NCI-H2081 (cell line): ENCODE measurements at places on chromosomes 6 and 20.

- no peak for DNase-seq
These were observed 3.4 kb downstream of the AHCY start for GRCh38 chr20:34299556-34300255.

GRCh38 chr20:32623667-32624157 lies 38.6 kb upstream of the NOL4L start:
- DNase-seq = peak; percentile 29

- no peak for DNase-seq
These were observed 198.2 kb downstream of the WDR27 start for GRCh38 chr6:169503422-169504152.

DNA sequence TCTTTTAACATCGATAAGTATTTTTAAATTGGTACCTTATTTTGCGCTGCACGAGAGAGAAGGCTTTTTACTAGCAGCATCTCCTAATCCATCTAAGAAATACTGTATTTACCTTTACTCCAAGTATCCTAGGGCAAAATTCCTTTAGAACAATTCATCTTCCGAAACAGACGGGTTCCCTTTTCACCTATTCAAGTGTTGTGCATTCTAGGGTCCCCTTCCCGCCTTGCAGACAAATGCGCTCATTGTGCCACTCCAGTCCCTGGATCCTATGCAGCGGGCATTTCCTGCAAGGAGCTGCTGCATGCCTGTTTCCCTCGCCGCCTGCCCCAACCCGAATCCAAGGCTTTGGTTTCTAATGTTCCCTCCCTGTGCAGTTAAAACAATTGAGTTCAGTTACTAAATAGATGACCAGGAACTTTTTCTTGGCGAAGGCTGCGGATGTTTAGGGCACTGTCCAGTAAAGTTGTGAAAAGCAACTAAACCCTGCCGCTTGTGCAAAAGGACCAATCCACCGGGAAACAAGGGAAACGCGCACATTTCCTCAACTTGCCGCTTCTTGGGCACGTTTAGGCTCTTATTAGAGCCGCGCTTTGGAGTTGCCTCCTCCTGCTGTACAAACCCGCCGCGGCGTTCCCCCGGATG lies 556 bp upstream of the SCAF8 start:
- peak; percentile 34 for DNase-seq

DNA sequence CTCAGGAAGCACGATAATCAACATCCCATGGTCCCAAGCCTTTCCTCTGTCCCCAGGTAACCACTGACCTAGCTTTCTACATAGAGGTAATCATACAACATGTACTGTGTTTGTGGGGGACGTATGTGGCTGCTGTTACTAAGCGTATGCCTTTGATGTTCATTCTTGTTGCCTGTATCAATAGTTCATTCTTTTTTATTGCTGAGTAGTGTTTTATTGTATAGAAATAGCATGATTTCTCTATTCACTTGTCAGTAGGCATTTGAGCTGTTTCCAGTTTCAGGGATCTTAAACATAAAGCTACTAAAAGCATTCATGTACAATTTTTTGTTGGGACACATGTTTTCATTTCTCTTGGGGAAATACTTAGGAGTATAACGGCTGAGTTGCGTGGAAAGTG lies 185.4 kb downstream of the PACRG start:
- DNase-seq = no peak

DNA sequence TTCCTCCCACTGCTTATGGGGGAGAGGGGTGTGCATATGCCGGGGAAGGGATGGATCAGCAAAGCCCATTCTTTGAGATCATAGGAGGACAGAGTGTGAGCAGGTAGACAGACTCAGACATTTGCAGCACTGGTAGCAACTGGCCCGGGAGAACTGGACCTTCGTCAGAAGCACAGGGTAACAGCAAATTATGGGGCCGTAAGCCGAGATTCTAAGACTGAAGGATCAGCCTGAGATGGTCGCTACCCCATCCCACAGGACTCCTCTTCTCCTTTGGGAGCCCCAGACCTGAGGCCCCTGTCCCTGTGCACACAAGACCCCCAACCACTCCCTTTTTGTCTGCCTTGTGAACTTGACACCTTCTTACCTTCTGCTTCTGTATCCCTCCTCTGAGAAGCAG lies 106.5 kb downstream of the TOX2 start:
- no peak for DNase-seq

- DNase-seq = no peak
These were observed 54.0 kb downstream of the PIGU start for GRCh38 chr20:34622821-34623451.

DNA sequence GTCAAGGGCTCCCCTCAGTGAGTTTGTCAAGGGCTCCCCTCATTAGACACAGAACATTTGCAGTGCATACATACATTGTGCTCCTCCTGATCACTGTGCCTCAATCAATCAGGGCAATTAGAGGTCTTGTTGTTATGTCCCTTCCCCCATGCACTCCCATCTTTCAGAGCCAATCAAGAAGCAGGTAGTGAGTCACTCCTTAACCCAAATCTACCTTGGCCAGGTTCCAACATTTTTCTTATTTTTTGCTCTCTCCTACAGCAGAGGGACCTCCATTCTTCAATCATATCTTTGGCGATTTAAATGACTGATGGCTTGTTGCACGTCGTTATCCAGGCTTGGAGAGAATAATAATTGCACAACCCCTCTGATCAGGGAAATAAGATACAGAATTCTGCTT lies 409.9 kb upstream of the SPTLC3 start:
- DNase-seq = no peak

DNA sequence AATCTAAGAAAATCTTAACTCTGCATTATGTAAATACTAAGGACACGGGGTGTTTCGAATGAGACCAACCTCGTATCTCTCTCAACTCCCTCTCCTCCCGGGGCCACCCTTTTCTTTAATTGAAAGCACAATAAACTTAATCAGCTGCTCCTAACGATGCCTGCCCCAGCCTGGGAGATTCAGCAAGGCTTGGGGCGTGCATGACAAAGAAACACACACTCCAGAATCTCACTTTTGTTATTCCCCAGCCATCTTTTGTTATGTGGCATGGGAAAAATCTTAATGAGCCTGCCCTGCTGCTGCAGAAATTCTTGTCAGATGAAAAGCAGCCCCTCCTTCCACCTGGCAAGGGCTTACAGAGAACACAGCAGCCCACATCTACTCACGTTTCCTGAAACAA lies 117.4 kb downstream of the TTLL2 start:
- DNase-seq = no peak

- DNase-seq = no peak
These were observed 87.5 kb downstream of the PREX1 start for GRCh38 chr20:48740292-48740649.

GRCh38 chr20:34945315-34946077 lies 10.1 kb downstream of the GSS start:
- DNase-seq = no peak

DNA sequence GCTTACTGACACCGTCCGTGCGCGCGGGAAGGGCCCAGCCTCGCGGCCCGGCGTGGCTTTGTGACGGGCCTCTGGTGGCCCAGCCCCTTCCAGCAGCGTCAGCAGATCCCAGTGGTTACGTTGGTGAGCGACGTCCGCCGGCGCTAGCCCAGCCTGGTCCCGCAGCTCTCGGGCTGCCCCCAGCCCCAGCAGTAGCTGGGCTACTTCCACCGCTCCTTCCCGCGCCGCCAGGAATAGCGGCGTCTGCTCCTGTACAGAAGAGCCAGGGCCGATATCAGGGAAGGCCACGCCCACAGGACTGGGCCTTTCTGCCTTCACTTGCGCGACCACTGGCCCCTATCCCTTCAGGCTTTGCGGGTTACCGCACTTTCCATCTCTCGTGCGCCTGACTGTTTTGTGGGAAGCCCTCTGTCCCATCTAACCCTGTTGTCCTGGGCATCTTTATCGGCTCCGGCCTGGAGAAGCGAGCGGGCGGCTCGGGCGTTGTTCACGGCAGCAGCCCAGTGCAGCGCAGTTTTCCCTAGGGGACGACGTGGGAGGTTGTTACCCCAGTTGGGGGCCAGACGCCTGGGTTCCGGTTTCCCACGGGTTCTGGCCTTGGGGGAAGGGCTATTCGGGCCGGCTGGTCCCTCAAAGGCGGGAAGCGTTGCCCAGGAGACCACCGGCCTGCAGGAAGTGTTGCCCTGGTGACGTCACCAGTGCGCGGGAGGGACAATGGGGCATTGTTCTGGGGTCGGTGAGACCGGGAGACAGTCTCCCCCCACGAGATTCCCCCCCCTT lies 3.6 kb upstream of the GPSM3 start:
- DNase-seq = peak; percentile 81

DNA sequence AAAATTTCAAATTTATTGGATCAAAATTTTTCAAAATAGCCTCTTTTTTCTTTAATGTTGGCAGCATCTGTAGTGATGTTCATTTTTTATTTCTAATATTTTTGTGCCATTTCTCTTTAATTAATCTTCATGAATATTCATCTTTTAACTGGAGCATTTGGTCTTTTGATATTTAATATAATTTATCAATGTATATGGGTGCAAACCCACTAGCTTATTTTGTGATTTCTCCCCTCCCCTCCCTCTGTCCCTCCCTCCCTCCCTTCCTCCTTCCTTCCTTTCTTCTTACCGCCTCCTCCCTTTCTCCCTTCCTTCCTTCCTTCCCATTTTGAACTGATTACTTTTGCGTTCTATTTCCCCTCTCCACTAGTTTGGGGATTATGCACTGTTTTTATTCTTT lies 49.2 kb downstream of the TGM2 start:
- no peak for DNase-seq

- DNase-seq = no peak
These were observed 214.3 kb downstream of the TFAP2C start for GRCh38 chr20:56843386-56843785.

DNA sequence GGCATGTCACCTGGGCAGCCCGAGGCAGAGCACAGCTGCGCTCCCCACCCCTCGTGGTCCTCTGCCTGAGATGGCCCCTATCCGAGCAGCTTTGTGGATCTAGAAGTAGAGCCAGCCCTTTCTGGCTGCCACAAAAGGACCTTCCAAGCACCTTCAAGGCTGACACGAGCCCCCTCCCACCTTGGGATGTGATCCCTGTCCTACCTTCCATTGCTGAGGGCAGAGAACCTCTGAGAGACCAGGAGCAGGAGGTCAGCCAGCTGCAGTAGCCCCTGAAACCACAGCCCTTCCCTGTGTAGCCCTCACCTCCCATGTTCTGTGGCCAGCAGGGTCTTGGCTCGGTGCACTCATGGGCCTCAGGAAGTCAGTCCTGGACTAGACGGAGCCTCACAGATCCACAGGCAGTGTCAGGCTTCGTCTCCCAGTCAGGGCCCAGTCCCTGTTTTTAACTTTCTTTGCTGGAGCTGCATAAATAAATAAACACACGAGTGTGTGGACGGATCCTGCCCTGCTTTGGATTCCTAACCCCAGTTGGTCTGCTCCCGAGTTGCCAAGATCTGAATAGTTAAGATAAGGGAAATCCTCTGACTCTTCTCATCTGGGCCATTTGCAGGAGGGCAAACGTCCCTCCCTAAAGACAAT lies 507.7 kb downstream of the PREX1 start:
- DNase-seq = no peak

DNA sequence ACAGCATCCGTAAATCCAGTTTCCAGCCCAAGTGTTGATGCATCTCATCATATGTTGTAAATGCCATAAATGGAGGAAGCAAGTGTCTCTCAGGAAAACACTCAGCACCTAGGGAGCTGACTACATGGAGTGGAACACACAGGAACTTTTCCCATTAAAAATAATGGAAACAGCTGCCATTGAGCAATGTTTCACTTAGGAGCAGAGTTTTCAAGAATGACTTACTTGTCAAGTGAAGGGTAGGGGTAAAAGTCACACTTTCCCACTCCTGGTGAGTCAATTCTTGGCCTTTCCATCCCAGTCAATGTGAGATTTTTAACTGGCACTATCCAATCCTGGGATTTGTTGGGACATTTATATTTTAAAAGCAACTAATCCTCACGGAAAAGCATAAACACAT lies 119.4 kb upstream of the ASF1A start:
- no peak for DNase-seq

- DNase-seq = no peak
These were observed 4.0 kb upstream of the FRK start for GRCh38 chr6:116064666-116065065.

DNA sequence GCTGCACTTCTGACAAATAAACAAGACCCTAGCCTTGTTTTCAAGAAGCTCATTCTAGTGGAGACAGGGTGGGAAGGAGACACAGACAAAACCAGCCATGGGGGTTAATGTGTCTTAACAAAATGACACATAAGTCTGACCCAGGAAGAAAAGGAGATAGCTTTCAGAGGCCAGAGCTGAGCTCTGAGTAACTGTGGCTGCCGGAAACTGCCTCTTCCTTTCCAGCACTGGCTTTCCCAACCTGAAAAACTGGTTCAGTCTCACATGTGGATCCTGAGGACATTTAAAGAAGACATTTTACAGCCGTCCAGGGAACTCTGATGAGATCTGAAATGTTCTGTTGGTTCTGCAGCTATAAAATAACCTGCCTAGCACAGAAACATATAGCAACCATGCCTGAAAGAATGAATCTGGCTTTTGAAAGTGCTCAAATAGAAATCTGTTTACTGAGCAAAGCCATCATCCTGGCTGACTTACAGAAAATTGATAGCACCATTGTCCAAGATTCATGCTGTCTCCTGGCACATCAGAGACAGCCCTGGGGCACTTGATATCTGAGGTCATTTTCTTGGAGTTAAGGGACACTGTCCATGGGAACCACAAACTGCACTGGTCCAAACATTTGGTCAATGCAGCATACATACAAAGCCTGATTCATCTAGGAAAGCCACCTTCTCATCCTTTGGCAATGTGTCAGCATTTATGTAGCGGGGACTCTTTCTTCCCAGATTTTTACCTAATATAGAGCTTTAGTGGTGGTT lies 83.2 kb upstream of the PAX1 start:
- no peak for DNase-seq

- DNase-seq = no peak
These were observed 266.5 kb upstream of the RIMS1 start for GRCh38 chr6:71619836-71620235.
